ENCODE measurements at places on chromosomes 7 and 10.

DNA sequence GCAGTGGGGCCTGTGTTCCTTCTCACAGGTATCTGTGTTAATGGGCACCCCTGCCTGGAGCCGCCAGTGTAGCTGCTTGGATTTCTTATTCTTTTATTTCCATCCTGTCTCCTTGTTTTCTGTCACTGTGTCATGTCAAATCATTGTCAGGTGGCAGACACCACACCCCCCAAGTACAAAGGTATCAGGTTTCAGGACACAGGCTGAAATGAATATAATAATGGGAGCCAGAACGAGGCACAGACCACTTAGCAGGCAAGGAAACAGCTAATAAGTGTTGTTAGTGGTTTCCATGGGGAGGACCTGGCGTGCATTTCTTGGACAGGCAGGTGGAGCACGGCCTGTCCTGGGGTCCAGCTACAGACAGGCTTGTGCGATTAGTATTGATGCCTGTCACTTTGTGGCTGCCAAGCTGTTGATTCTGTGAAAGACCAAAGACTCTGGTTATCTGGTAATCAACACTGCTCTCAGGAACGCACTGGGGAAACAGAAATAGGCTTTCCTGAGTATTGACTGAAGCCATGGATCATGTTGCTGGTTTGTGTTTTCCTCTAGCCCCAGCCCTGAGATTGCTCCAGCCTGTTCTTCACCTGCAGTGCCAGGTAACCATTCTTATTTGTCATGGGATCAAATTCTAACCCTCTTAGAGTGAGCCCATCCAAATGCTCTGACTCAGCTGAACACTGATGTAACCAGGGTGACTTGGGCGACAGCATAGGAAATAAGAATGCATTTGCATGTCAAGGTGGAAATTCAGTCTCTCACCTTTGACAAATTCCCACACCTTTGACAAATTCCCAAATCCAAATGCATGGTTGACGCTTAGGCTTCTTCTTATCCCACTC, 1002.0 kb downstream of the LRMDA start:
- DNase-seq = no peak

GRCh38 chr10:15363031-15363430, 8.1 kb downstream of the FAM171A1 start:
- DNase-seq = peak; percentile 13

DNA sequence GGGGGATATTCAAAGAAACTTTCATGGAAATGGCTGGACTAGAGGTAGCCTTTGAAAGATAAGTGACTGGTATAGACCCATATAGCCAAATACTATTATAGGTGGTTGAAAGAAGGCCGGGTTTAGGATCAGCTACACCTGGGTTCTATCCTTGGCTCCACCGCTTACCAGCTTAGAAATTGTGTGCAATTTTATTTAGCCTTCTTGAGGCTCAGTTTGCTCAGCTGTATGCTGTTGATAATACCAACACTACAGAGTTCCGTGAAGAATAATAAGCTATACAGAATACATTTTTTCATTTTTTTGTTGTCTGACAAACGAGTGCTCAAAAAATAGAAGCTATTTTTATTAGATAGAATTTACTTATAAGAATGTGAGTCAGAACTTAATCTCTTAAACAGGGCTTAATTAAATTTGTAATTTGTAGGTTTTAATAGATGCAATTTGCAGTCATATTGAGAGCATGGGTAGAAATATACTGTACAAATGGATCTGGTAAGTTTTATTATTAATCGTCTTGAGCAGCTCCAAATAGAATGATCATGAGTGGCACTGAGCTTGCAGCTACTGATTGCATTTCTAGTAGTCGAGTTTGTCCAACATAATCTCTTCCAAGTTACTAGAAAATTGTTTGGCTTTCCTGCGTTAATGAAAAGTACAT, 164.3 kb upstream of the PHYHIPL start:
- no peak for DNase-seq

DNA sequence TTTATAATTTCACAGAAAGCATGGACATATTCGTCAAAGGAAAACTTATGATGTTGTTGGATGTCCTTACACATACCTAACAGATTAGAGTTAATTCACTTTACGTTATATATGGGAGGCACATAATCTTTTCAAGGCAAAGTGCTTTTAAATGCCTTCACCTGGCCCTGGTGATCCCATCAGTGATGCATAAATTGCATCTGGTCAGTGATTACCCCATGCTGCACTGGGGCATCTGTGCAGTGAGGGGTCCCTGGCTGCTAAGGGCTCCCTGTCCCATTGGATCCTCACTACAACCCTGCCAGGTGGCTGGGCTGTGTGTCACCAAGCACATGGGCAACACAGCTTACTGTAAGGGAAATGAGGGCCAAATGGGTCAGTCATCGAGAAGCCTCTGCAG, 441.1 kb downstream of the RPS24 start:
- no peak for DNase-seq

GRCh38 chr7:66460921-66461361, 167.7 kb upstream of the KCTD7 start:
- no peak for DNase-seq

DNA sequence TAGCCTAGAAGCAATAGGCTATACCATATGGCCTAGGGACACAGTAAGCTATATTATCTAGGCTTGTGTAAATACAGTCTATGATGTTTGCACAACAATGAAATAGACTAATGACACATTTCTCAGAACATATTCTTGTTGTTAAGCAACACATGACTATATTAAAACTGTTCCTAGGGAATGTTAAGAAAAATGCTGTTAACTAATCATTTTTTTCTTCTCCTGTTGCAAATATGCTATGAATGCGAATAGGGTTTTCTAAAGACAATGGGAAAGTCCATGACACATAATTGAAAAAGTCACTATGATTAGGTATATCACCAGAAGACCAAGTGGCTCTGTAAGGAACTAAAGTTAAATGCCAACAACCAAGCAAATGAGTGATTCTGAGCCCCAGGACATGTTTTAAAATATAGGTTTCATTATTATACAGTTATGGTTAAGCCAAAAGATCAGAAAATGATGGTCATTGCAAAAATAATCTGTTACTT, 454.0 kb upstream of the SORCS1 start:
- DNase-seq = no peak

GRCh38 chr10:76017026-76017732, 585.8 kb downstream of the LRMDA start:
- DNase-seq = no peak

GRCh38 chr10:6401558-6402348, 178.3 kb downstream of the PRKCQ start:
- DNase-seq = peak; percentile 78

DNA sequence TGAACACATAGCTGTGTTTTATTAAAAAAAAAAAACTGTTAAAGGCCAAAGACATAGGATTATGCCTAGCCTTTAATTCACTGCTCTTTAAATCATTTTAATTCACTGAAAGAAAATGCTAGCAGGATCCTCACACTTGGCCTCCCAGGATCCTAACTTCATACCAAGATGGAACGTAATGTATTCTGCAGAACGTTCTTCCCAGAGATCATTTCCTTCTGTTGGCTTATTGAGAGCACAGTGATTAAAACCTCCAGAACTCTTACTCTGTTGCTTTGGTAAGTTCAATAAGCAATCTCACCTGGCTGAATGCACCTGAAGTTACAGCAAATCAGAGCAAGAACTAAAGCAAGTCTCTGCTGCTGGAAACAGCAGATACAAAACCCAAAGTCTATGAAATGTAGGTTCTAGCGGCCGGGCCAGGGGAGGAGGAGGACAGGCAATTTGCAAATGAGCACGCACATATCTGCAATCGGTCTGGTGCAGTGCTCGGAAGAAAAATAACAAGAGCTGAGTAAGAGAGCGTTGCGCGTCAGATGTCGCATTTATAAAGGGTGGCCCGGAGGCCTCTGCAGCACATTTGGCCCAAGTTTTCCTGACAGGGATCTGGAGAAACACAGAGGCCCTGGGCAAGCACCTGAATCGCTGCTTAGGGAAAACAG, 193.9 kb downstream of the FAM107B start:
- no peak for DNase-seq

DNA sequence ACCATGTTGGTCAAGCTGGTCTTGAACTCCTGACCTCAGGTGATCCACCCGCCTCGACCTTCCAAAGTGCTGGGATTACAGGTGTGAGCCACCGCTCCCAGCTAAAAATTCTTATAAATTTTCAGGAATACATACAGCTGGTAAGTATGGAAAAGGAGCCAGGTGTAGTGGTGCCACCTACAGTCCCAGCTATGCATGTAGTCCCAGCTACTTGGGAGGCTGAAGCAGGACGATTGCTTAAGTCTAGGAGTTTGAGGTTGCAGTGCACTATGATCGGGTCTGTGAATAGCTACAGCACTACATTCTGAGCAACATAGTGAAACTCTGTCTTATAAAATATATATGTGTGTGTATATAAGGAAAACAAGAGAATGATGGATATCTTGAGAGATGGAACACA, 19.0 kb downstream of the LDB1 start:
- no peak for DNase-seq

DNA sequence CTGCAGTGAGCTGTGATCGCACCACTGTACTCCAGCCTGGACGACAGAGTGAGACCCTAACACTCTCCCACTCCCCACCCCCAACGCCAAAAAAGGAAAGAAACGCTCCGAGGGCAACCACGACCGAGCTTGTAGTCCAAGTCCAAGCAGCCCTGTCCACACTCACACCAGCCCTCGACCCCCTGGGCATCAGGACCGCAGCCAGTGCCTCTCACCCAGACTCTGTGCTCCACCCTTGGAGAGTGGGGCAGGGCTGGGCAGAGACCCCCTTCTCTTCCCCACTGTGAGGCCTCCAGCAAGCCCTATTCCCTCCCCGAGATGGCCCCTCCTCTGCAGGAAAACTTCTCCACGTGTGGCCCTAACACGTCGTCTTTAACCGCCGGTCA, 82.6 kb downstream of the FOXL3 start:
- no peak for DNase-seq

DNA sequence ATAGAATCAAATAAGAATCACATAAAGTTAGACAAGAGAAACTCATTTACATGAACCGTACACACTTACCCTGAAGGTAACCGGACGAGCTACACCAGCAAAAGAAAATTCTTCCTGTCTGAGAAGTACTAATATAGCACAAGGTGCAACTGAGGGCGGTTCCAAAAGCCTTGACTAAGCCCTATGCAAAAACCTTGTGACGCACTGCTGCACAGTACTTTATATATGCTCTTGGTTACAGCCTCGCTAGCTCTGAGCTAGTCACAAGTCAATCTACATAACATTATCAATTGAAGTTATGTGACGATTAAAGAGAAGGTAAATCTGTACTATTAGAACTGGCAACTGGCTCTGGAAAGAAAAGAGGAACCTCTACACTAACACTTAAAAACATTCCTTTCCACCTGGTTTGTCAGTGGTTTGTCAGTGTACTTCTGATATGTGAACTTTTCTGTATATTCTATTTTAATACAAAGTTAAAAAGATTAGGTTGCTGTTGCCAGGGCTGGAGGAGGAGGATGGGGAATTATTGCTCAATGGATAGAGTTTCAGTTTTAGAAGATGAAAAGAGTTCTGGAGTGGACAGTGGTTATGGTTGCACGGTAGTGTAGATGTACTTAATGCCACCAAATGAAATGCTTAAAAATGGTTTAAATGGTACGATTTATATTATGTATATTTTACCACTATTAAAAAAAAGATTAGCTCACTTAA, 21.6 kb downstream of the NT5C3A start:
- no peak for DNase-seq

DNA sequence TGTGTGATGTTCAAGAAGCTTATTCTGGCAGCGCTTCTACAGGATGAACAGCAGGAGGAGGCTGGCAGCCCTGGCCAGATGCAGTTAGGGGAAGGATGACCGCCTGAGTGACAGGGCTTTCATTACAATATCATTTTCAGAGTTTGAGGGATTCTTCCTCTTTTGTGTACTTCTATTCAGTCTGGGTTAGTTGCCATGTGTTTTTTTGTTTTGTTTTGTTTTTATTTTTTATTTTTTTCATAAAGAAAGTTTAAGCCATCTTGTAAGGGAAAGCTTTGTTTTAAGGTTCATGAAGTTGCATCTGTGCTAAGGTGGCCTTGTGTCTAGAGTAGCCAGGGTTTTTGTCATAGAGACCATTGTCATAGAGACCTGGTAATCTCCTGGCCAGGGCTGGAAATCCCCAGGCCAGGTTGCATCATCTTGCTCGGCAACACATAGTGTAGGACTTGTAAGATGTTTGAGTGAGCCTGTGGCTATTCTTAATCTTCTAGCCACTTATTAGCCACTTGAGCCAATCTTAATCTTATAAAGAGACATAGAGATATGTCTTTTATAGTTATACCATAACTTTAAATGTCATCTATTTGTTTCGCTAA, 230.5 kb upstream of the TMEM229A start:
- DNase-seq = no peak

DNA sequence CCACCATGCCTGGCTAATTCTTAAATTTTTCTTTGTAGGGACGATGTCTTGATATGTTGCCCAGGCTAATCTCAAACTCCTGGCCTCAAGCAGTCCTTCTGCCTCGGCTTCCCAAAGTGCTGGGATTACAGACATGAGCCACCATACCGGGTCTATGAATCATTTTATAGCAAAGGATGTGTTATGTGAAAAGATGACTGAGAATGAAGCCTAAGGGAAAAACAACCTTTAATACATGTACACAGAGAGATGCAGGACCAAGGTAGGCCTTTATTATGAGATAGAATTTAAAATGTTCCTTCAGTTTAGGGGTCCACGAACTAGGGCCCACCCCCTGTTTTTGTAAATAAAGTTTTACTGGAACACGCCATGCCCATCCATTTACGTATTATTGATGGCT, 41.0 kb downstream of the UBE2H start:
- no peak for DNase-seq
